ENCODE measurements at places on chromosomes 2 and 18.

- DNase-seq, result no peak
These were observed 21.7 kb downstream of the NCK2 start for GRCh38 chr2:105766300-105766866.

DNA sequence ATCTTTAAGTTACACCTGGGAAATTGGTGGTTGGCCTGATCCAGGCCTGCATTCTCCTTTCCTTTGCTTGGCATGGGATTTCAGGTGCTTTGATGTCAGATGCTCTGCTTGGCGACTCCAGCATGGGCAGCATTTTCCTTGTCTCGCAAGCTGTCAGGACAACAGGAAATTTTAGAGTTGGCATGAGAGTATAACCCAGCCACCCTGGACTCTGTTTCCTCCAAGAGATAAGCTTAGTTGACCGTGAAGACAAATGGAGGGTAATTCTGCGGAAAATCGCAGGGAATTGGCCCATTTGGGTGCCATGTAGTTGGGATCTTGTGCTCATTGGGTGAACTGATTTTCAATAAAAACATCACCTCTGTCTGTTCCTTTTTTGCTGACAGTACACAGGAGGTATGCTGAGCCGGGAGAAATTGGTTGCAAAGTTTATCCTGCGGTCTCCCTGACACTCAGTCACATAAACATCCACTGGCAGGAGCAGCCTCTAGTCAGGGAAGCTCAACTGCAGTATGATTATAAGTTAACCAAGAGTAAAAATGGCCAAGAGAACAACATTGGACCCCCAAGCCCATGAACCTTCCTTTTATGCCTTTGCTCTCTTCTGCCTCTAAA lies 409.9 kb downstream of the SETBP1 start:
- DNase-seq, result no peak

GRCh38 chr2:186855216-186855615 lies 6.2 kb upstream of the ZSWIM2 start:
- DNase-seq, result no peak

DNA sequence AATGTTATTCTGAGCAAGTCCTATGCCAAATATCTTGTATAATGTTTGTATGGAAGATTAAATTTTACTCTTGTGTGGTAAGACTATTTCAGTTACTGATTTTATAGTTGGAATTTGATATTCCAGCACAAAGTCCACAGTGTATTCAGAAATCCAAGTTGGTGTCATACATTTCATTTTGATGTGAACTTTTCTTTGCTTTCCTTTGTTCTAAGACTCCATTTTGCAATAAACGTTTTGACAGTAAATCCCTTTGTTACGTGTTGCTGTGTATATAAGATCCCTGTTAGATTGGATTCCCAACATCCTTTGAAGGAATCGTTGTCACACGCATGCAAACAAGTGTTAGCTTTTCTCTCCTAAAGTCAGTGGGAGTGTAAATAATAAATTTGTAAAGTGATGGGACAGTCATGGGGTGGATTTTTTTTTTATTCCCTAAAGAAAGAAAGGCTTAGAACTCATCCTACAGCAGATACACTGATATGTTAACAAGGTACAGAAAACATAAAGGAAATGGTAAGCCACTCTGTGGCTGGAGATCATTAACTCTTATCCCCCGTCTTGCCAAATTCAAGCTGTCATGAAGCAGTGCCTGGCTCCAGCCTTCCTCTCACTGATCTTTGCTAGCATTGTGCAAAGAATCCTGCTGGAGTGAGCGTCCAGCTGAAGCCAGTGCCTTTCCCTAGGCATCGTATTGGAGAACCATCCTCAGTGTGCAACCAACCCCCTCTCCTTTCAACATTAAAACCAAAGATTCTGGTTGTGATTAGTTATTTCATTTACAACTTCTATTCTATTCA lies 127.6 kb upstream of the CDCA7 start:
- no peak for DNase-seq

DNA sequence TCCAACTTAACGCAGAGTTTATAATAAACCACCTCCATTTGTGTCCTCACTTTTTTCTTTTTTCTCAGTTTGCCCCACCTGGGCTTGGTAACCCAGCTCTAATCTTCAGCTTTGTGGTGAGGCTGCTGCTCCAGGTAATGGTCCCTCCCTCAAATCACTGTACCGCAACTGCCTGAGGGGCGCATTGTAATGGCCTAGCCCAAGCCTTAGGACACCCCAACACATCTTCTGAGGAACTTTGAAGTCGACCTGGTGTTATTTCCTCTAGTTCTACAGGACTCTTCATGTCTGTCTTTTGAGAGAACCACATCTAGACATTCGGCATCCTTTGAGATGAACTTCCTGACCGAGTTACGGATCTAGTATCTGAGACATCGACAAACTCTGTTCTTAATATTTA lies 99.7 kb downstream of the PLEKHM3 start:
- DNase-seq, result no peak

DNA sequence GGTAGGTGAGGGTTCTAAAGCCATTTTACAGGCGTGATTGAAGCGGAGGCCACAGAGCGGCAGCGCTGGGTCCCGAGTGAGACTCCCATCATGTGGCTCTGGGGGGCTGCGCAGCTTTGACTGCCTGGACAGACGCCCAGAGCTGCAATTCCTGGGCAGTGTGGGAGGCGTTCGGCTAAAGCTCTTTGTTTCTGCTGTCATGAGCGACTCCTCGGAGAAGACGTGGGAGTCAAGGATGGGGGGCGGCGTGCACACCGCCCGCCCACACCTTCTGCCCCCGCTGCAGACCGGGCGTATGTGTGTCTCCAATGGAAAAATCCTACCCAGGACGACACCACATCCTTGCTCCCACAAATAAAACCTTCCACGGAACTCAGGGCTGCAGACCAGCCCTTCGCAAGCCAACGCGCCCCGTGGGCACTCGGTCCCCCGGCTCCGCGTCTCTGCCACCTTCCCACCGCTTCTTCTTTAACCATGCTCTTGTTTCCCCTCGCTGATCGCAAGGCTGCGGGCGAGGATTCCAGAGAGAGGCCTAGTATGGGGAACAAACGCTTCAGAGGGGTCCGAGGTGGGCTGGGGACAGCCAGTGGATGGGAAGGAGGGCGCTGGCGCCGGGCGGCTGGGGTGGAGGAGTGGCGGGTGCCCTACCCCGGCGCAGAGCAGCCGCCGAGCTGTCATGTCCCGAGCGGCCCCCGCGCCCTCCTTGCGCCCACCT lies 680 bp upstream of the LBH start:
- no peak for DNase-seq

GRCh38 chr2:133484106-133484505 lies 84.2 kb downstream of the NCKAP5 start:
- peak; percentile 52 for DNase-seq

DNA sequence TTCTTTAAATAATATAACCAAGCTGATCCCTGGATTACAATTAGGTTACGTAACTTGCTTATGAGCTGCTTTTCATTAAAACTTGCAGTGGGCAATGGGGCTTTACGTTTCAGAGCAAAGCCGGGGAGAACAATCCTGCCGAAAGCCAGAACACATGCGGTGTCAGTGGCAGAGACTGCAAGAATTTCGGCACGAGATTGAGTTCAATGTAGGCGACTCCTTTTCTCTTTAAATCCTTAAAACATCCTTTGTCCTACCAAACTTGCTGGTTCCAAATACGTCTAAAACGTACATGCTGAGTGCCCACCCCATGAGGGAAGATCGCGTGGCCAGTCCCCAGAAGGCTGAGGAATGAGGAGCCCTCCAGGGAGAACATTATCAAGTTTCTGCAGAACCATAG lies 36.8 kb upstream of the NCOA1 start:
- peak; percentile 63 for DNase-seq

GRCh38 chr2:127984551-127984950 lies 43.3 kb downstream of the SAP130 start:
- DNase-seq, result no peak

DNA sequence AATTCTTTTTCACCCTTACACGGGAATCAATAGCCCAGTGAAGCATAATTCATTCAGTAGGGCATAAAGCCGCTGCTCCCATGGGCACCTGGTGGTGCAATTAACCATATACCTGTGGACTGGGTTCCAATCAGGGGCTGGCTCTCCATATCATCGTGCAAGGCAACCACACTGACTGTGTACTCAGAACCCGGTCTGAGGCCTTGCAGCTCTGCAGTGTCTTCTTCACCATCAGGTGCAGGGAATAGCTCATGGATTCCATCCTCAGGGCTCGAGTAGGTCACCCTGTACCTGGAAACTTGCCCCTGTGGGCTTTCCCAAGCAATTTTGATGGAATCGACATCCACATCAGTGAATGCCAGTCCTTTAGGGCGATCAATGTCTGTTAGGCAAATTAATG lies 55.2 kb downstream of the FN1 start:
- no peak for DNase-seq

DNA sequence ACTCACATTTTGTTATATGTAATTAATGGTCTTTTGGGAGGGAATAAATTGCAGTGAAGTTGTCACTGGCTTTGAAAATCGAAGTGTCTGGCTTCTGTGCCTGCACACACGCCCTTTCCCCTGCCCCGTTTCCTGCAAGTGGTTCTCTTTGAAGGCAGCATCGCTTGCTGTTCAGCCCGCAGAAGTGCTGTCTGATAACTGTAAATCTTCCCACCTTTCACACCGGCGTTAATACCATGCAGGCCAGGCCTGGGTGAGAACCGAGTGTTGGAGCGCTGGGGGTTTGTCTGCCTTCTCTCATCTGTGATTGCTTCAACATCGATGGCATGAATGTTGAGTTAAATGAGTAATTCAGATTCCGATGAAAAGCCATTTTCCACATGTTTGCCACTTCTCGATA lies 37.9 kb upstream of the RPL31 start:
- no peak for DNase-seq

DNA sequence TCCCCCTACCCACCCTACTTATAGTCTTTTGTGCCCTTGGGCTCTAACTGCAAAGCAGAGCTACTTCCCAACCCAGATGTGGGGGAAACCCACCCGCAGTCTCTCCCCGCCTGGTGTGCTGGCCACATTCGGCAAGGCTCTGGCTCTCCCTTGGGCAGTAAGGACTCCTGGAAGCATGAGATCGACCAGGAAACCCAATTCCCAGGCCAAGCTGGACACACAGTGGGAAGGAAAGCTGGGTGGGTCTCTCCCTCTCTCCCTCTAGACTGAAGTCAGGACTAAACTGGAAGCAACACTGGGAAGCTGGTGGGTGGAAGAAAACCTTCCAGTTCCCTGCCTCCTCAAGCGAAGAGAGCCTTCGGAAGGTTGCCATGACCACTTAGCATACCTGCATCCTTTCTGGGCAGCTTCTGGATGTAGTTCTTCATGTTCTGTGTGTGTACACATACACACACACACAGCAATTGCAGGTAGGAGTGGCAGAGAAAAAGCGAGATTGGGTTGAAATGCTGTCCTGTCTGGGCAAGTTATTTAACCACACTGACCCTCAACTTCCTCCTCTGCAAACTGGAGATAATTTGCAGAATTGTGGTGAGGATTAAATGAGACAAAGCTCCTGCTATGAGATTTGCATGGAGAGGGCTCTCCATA lies 33.9 kb downstream of the ZBTB7C start:
- no peak for DNase-seq

All from fibroblast of skin of left quadriceps (primary cell).